ENCODE measurements at places on chromosomes 12 and 14.

- no peak for DNase-seq
These were observed 69.7 kb downstream of the MGAT4C start for GRCh38 chr12:86186449-86186848.

DNA sequence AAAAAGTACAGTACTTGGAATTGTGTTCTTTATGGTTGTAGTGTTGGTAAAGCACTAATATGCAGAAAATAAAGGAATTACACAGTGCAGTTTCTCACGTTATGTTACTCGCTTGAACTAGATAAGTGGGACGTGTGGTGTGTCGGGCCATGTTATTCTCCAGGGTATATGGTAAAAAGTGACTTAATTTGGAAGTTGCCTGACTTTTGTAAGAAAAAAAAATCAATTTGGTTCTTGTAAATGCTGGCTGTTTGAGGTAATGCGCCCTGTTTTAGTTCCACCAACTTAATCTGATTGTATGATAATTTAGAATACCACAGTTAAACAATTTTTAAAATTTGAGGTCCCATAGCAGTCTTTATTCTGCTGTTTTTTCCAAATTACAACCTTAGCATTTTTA is 4.1 kb downstream of the ARF6 start:
- DNase-seq = no peak

DNA sequence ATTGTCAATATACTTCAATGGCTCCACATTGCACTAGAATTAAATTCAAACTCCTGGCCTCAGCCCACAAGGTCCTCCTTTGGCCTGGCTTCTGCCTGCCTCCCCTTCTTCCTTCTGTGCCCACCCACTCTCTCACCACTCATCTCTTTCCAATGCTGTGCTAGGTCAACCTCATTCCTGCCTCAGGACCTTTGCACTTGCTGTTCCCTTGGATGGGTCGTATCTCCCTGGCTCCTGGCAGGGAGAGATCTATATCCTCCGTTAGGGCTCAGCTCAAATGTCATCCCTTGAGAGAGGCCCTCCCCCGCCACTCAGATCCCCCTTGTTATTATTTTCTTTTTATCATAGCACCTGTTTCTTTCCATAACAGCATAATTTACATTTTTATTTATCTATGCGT is 79.9 kb upstream of the LHX5 start:
- no peak for DNase-seq

DNA sequence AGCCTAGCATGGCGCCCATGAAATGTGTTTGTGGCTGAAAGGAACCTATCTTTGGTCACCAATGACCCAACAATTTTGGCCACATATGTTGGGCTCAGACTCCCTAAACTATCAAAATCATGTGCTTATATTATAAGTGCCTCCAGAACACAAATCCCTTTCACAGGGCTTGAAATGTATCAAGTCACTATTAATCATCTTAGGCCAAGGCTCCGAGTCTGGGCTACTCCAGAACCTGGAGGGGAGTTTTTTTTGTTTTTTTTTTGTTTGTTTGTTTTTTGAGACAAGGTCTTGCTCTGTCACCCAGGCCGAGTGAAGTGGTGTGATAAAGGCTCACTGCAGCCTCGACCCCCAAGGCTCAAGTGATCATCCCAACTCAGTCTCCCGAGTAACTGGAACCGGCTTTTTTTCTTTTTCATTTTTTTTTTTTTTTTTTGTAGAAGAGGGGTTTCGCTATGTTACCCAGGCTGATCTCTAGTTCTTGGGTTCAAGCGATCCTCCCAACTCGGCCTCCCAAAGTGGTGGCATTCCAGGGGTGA is 989 bp upstream of the DRAM1 start:
- no peak for DNase-seq

DNA sequence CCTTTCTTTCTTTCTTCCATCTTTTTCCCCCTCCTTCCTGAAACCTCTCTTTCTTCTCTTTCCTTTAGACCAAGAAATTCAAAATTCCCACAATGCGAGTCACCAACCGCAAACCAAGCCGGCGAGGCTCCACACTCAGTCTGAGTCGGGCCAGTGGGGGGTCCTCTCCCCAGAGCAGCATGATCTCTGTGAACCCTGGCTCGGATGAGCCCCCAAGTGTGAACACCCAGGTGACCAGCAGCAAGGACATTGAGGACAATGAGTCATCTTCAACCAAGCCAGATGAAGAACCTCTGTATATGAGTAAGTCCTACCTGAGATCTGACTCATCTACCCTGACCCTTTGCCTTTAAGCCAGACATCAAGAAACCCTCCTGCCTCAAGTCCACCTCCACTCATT is 88.6 kb upstream of the TMEM233 start:
- no peak for DNase-seq

DNA sequence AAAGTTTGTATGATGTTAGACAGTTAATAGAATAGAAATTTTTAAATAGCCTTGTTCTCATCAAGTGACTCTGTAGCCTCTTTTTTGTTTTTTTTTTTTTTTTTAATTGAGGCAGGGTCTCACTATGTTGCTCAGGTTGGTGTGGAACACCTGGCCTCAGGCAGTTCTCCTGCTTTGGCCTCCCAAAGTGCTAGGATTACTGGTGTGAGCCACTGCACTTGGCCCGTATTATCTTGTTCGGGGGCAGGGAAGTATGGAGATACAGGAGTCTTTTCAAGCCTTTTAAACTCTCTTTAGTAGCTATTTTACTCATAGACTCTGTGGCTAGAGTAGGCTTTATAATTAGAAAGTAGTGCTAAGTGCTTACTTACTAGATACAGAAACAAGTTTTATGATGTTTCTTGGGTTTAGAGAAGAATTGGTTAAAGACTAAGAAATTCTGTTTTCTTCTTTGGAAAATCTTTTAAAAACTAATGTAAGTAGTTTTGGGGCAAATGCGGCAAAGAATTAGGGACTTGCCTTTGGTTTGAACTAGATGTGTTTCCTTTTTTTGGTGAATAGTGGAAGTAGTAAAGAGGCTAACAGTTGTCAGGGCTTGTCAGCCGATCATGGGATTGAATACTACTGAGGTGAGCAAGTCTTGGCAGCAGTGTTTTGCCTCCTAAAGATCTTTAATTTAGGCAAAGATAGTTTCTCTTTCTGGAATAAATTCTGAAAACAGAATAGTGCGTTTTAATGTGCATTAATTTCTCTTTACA is 31.3 kb downstream of the FBXO34 start:
- no peak for DNase-seq

DNA sequence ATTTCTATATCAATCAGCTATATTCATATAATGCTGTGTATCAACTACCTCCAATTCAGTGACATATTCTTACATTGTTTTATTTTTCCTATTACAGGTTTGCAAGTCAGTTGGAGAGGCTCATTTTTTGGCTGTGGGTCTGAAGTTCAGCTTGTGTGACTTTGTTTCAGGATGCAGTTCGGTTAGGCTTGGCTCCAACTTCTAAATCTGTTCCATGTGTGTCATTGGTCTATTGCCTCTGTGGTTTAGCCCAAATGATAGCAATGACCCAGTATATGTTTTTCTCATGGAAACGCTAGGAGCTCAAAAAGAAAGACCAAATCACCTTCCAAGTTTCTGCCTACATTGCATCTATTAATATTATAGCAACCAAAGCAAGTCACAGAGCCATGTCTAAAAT is 848.6 kb upstream of the LRFN5 start:
- DNase-seq = no peak

DNA sequence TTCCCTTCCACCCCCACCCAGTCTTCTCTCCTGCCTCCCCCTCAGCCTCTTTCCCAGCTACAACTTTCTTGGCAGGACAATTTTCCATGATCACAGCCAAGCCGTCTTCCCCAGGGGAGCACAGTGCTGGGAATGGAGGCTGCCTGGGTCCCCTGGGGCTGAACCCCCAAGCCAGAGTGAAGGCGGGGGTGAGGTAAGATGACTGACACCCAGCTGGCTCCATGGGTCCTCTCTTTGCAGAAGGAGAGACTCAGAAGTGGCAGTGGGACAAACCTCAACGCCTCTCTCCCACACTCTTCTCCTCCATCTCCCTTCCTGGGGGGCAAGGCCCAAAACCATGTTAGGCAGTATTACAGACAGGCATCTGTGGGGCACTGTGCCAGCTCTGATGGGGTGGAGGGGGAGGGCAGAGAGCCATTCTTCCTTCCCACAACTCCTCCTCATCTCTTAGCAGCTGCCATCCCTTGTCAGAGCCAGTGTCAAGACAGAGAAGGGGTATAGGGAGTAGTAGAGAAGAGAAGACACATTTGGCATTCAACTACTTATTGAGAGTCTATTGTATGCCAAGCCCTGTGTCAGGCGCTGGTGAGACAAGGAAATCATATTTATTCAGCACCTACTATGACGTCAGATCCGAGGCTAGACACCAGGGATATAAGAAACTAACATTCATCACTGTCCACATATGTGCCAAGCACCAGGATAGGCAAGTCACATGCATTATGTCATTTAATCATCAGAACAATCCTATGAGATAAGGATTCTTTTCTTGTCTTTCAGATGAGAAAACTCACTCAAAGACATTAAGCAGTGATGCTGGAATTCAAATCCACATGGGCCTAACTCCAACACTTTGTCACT is 3.6 kb downstream of the ITGA7 start:
- DNase-seq = no peak

DNA sequence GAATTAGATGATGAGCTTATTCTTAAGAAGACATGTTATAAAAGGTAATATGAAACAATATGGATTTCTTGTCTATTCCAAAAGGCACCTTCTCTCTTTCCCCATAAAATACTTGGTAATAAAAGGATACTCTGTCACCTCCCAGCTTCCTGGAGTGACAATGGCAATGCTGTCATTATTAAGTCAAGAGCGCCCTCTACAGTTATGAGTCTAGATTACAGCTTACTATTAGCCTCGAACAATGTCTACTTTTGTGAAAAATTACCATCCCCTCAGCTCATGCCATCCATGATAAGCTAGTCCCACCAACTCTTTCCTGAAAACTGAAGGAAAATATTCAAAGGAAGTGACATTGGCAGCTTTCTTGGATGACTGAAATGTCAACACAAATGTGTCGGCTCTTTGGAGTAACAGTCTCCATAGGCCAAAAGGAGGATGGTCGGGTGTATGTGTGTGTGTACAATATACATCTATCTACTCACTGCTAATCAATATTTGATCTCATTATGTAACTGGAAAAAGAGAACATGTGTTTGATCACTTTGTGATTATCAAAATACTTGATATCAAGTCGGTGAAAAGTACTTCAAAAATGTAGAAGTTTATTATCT is 48.7 kb upstream of the CDKN3 start:
- peak; percentile 15 for DNase-seq

- peak; percentile 35 for DNase-seq
These were observed 27.4 kb downstream of the GALNT16 start for GRCh38 chr14:69287098-69288010.

DNA sequence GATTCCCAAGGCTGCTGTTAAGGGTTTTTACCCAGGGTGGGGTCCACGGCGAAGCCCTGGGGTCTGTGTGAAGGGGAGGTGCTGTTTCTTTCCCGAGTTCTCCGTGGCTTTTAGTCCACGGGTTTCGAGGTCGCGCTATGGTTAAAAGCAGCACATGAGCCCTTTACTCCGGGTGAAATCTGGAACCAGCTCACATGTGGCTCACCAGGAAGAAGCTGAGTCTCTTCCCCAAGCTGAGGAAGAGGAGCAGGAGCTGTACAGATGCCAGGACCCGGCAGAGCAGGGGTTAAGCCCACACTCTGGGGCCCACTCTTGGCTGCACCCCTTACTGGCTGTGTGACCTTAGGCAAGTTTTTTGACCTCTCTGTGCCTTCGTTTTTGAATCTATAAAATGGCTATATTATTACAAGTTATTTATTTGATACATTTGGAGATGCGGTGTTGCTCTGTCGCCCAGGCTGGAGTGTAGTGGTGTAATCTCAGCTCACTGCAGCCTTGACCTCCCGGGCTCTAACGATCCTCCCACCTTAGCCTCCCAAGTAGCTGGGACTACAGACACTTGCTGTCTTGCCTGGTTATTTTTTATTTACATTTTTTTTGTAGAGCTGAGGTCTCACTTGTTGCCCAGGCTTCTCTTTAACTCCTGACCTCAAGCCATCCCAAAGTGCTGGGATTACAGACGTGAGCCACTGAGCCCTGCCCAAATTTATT is 266.3 kb downstream of the AACS start:
- DNase-seq = no peak

- DNase-seq = no peak
These were observed 105.1 kb upstream of the AMIGO2 start for GRCh38 chr12:47184813-47185212.

DNA sequence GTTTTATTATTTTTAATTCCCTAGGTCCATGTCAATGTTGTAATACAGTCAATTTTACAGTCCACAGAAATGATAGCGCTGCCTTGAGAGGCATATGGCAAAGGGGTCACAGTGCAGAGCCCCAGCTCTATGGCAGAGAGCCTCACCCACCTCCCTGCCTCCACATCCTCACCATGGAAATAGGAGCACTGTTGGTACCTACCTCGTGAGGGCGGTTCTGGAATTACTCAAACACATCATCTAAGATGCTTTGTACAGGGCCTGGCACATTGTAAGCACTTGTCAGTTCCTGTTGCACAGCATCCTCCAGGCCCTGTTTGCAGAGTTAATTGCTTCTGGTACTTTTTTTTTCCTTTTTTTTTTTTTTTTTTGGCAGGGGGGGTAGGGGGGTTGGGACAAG is 4.1 kb upstream of the AKAP5 start:
- DNase-seq = no peak

GRCh38 chr12:21940549-21941505 is at the start of gene ABCC9:
Gene ABCC9 (minus strand): TSS chr12:21941426. CDS start chr12:21936674, 4,752 bp downstream.
- DNase-seq = peak; percentile 72

- DNase-seq = no peak
These were observed 67.8 kb upstream of the EGLN3 start for GRCh38 chr14:34018564-34019244.

DNA sequence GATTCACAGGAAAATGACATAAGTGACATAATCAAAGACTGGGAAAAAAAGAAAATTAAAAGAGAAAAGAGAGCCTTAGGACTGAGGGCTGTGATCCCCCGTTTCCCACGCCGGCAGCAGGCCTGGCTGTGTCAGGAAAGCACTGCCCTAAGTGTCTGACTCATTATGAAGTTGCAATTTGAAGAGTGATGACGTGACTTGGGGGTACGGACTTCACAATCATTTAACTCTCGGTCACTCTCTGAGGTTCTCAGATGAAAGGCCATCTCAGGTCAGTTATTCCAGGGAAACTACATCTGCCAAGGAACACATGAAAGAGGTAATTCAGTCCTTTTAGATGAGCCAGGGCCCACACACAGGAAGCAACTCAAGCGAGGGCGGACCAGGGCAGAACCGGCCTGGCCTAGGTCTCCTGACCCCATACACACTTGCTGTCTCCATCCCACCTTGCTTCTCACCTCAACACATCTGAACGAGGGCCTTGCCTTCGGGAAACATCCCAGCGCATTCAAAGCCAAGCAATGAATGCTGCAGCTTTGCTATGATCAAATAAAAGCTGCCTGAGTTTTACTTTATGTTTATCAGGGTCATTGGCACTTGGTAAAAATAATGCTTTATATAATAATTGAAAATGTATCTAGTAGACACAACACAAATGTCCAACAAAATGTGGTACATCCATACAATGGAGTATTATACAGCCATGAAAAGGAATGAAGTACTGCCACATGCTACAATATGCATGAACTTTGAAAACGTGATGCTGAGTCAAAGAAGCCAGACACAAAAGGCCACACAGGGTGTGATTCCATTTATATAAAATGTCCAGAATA is 2.7 kb downstream of the SSH1 start:
- no peak for DNase-seq
